ENCODE measurements at places on chromosomes 4 and X.

DNA sequence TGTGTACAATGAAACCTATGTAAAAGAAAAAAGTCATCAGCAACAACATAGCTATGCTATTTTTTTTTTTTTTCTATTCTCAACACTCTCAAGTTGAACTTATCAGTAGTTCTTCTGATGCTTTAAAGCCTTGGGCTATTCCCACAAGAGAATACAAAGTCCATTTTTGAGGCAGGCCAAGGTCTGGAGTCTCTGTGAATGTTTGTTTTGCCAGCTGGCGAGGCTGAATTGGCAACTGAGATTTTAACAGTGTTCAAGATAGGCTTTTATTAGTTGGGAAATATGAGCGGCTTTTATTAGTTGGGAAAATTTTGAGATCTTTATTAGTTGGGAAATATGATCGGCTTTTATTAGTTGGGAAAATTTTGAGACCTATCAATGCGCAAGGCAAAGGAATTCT is 336.6 kb downstream of the SLITRK2 start:
- DNase-seq: no peak

DNA sequence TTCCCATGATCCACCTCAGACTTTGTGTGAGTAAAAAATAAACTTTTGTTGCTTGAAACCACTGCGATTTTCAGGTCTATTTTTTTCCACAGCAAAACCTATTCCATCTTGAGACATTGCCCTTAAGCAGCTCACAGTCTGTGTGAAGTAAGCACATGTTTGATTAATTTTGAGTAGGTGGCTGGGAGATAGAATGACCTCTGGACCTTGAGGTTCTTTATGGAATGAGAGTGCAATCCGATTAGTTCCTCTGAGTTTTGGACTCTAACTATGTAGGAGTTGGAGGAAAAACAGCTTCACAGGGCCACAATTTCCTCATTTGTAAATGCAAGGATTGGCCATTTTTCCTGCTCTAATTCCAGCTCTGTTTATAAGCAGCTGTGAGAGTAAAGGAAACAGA is 234.1 kb upstream of the IGFBP7 start:
- DNase-seq: no peak

GRCh38 chr4:10343656-10344055 is 113.6 kb downstream of the ZNF518B start:
- DNase-seq: no peak

- DNase-seq: no peak
Observed at GRCh38 chr4:188911199-188911598, 772.0 kb downstream of the TRIML1 start.

DNA sequence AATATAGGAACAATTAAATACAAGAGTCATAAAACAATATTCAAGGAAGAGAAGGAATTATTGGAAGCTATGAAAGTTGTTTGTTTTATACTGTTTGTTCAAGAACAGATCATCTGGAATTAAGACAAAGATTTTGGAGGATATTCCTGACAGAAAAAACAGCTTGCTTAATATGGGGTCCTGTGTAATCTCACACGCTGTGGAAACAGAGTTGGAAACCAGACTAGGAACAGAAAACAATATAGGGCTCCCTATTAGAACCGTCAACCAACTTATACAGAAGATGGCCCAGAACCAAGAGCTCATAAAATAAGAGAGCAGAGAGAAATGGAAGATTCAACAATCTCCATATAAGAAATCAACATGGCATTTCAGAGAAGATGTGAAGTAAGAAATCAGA is 156.0 kb downstream of the PCDH18 start:
- no peak for DNase-seq

DNA sequence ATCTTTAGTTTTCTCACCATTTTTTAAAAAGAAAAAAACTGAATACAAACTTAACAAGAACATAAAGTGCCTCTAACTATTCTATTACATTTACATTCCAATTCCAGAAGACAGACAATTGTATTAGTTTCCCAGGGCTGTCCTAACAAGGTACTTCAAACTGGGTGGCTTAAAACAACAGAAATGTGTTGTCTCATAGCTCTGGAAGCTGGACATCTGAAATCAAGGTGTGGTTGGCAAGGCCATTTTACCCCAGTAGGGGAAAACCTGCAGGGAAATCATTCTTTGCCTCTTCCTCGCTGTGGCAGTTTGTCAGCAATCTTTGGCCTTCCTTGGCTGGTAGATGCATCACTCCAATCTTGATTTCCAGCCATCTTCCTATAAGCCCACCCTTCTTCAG is 37.5 kb upstream of the TMEM33 start:
- DNase-seq: no peak

DNA sequence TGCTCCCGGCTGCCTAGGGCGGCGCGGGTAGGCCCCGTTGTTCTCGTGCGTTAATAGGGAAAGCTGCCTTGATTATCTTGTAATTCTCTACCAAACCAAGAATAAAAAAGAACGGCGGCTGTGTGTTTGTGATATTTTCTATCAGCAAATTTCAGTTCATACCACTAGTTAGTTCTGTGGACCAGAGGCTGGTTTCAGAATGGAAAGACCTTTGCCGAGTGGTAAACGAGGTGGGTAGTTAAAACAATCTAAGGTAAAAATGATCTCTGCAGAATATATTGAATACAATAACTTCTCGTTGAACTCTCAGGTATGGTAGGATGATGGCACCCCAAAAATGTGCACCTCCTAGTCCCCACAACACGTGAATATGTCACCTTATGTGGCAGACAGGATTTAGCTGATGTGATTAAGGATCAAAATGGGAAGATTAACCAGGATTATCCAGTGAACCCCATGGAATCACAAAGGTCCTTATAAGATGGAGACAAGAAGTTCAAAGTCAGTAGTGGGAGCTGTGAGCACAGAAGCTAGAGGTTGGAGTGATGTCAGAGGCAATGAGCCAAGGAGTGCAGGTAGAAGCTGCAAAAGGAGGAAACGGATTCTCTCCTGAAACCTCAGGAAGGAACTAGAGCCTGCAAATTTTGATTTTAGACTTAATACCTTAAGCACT is 574 bp upstream of the CFAP97 start:
- no peak for DNase-seq

DNA sequence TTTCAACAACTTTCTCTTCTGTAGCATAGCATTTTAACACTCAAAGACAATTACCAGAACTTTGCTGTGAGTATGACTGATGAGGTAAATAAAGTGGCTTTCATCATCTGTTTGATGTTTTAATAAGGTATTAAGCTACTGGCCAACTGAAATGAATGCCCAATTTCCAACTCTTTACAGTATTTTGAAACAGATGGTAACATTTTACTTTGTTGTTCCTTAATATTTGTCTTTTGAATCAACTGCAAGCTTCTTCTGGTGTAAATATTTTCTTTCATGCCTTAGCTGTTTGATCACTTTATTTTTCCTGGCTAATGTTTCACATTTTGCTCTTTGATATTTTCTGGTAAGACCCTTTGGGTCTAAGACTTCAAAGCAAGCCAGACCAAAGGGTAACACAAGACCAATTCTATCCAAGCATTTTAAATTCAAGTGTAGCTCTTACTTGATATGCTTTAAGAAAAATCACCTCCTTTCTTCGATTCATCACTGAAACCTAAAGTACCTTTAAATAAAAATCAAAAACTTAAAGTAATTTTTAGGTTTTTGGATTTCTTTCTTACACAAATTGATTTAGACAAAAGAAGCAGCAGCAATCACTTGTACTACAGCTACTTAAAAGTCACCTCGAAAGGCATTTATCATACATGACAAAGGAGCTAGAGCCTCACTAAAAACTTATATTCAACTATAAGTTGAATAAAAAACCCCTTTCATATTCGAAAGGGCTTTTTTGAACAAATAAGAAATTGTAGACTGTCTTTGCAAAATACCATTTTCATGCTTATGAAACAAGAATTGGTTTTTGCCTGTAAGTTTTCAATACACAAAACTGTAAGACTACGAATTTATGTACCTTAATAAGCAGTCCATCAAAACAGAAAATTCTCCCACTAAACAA is 57.6 kb downstream of the TBCK start:
- DNase-seq: no peak

GRCh38 chr4:109730619-109731545 is 1.0 kb upstream of the PLA2G12A start:
- DNase-seq: no peak

- peak; percentile 81 for DNase-seq
Observed at GRCh38 chr4:2931512-2932301, 31.5 kb downstream of the NOP14 start.

GRCh38 chr4:80189956-80190677 is 7.2 kb upstream of the PRDM8 start:
- no peak for DNase-seq

- no peak for DNase-seq
Observed at GRCh38 chr4:27085396-27085795, 224.8 kb downstream of the STIM2 start.

- no peak for DNase-seq
Observed at GRCh38 chrX:149916745-149917392, 12.5 kb upstream of the HSFX4 start.

- no peak for DNase-seq
Observed at GRCh38 chr4:174865418-174865985, 36.5 kb upstream of the GLRA3 start.

DNA sequence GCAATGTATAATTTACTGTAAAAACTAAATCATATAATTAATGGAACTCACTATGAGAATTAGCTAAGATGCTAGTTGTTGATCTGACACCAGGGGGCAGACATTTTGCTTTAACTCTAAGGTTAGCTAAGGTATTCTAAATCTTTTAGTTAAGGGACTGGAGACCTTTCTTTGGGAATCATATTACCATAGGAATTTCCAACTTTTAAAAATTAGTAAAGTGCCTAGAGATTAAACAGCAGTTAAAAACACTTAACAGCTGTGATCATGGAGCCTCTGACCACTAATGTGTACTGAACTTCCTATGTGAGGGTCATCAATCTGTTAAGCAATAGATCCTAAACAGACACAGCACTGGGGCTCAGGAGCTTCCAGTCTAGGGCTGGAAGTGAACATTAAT is 226.6 kb downstream of the NSUN7 start:
- DNase-seq: no peak

GRCh38 chrX:138345801-138346200 is 365.7 kb downstream of the FGF13 start:
- no peak for DNase-seq

GRCh38 chr4:110484029-110484428 is 8.1 kb downstream of the ENPEP start:
- no peak for DNase-seq

DNA sequence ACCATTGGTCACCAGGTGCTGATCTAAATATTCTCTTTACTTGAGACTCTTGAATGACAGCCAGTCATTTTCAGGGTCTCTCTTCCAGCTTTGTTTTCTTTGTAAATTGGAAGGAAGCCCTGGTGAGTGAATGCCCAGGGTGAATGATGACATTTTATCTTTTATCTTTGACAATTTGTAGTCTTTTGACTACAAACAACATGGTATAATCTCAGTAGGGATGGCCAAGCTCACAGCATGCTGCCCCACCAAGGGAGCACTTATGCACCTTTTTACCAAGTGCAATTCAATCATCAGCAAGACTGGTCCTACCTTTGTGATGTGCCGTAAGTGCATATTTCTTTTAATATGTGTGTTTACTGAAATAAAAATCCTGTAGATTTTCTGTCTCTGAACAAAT is 5.7 kb downstream of the AFM start:
- DNase-seq: no peak

GRCh38 chr4:81786063-81786763 is 314.5 kb upstream of the RASGEF1B start:
- no peak for DNase-seq

GRCh38 chr4:13344216-13344615 is 139.9 kb downstream of the RAB28 start:
- no peak for DNase-seq

DNA sequence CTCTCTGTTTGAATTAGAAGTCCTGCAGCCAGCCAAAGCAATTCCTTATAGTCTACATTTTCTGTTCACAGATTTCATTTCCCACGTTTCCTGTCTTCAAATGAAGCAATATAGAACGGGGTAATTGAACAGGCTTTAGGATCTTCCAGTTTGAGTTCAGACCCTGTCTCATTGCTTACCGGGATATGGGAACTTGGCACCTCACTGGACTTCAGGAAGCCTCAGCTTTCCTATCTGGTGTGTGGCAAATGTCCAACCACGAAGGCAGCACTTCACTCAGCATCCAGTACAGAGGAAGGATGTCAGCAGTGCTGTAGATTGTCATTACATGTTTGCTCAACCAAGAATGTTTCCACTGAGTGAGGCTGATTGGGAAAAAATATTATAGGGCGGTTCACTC is 271.1 kb upstream of the ZFP42 start:
- no peak for DNase-seq

DNA sequence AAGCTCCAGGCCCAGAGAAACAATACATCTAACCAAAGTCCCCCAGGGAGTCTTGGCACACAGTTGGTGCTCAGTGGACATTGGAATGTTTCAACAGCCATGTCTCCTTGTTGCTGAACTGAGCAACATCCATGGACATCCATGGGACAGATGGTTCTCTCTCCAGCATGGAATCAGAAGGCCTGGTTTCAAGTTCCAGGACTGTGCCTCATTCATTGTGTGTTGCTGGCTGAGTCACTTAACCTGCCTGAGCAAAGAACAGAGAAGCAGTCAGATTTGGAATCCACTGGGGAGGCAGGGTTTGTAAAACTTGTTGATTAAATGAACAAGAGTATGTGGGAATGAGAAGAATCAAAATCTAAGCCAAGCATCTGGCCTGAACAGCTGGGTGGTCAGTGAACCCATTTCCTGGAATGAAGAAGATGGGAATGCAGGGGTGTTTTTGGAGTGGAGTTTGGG is 147.9 kb downstream of the CHIC2 start:
- no peak for DNase-seq

GRCh38 chr4:26858035-26858918 is 2.4 kb upstream of the STIM2 start:
- no peak for DNase-seq

GRCh38 chr4:26362745-26363439 is 42.1 kb downstream of the RBPJ start:
- DNase-seq: no peak

DNA sequence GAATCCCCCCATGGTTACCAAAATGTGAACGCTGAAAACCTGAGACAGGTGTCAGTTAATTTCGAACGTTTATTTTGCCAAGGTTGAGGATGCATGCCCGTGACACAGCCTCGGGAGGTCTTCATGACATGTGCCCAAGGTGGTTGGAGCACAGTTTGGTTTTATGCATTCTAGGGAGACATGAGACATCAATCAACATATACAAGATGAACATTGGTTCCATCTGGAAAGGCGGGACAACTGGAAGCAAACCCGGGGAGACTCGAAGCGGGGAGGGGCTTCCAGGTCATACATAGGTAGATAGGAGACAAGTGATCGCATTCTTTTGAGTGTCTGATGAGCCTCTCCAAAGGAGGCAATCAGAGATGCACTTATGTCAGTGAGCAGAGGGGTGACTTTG is 11.0 kb upstream of the SH3BP2 start:
- no peak for DNase-seq

GRCh38 chr4:139084804-139085093 is 69.2 kb downstream of the NOCT start:
- no peak for DNase-seq

- no peak for DNase-seq
Observed at GRCh38 chrX:25941087-25941486, 197.1 kb upstream of the MAGEB18 start.

Data from CD4-positive, alpha-beta T cell (primary cell).